Hematopoietic multipotent progenitor cell (in vitro differentiated cells): ENCODE measurements at places on chromosomes 3 and 15. TPM values are rescaled to one million over a fixed set of nuclear protein-coding genes. Genes with fewer than 3 reads are reported as not detected.

DNA sequence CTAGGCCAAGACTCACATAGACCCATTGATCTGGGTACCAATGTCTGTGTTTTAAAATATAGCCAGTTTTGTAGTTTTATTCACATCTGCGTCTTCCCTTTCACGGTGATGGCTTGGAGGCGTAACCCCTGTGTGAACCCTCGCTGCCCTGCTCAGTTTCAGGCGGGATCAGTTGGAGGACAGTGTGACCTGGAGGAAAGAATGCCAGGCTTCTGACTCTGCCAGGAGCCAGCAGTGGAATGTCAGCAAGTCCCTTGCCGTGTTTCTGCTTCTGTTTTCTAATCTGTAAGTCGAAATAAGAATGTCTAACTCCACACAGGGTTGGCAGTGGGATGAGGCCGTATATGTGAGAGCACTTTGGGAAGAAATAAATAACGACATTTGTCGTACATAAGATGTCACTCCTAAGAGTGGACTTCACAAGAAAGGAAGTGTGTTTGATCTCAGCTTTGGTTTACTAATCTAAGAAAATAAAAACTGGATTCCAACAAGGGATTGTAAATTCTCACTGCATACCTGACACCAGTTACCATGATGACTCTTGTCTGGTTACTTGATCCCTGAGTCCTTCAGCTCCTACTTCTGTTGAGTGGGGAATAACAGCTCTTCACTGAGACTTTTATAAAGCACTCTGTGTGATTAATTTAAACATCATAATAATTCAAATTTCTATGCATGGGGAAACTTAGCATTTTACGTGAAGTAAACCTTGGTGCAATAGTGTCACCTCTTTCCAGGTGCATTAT, 6.3 kb upstream of the CA12 start:
- DNase-seq = no peak

Gene FBXL22
- 0.54 TPM for total RNA-seq

DNA sequence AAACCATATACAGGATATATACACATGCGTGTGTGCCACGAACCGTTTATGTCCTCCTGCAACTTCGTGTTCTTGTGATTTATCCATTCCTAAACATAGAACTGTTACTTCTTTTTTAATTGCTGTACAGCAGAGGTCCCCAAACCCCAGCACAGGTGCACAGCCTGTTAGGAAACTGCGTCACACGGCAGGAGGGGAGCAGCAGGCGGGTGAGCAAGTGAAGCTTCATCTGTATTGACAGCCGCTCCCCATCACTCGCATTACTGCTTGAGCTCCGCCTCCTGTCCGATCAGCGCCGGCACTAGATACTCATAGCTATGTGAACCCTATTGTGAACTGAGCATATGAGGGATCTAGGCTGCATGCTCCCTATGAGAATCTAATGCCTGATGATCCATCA, 34.9 kb upstream of the NRROS start:
- DNase-seq = peak; percentile 57

GRCh38 chr3:12825156-12825555, 16.2 kb downstream of the RPL32 start:
- DNase-seq = no peak

- DNase-seq = peak; percentile 7
Observed at GRCh38 chr15:99702895-99703602, 30.2 kb downstream of the LYSMD4 start.
